ENCODE measurements at places on chromosomes 2 and 18. TPM values are rescaled to one million over a fixed set of nuclear protein-coding genes. Genes with fewer than 3 reads are reported as not detected.

The ELOA2 gene
- not detected for polyA plus RNA-seq

DNA sequence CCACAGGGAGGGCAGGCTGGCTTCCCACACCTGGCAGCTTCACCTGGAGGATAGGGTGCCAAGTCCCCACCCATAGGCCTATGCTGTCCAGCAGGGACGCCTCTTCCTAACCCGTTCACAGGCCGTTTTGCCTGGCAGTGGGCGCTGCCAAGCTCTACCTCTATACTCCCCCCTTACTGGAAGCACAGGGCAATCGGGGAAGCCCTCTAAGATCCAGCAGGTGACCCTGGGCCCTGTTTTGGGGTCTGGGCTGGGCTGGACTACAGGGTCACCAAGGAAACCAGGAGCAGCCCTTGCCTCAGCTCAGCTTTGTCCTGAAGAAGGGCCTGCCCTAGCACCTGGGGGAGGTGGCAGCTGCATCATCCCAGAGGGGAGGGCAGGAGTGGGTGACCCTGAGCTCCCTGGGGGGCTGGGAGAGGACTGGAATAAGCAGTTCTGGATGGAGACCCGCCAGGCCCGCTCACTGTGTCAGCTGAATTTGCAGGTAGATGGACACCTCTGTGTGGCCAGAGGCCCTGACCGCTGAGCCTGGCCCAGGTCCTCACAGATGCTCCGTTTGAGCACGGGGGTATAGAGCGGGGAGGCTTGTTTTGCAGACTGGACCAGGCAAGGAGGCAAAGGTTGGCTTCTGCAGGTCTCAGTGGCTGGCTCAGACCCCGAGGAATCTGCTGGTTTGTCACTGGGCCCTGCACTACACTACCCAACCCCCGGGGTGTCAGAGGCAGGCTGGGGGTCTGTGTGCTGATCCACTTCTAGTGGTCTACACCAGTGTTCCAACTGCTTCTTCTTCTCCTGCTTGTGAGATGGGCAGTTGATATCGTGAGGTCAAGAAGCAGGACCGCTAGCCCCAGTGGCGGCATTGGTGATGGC is 163.1 kb downstream of the ASB1 start:
- no peak for DNase-seq

- no peak for DNase-seq
These were observed 126.9 kb upstream of the DNAJC10 start for GRCh38 chr2:182589121-182589520.

DNA sequence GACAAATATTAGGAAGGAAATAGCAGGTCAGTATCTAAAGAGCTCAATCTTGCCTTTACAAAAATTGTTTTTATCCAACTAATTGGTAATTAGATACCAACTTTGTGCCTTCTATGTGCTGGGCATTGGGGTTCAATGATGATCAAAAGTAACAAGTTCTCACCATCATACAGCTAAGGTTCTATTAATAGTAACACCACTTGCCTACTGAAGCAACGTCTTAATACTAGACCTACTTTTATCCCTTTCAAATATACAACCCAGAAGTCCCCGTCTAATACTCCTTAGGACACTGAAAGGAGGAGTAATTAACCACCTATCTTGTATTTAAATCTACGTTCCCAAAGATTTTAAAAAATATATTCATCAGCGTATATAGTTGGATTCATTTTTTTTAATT is 59.3 kb downstream of the GRB14 start:
- DNase-seq = no peak

DNA sequence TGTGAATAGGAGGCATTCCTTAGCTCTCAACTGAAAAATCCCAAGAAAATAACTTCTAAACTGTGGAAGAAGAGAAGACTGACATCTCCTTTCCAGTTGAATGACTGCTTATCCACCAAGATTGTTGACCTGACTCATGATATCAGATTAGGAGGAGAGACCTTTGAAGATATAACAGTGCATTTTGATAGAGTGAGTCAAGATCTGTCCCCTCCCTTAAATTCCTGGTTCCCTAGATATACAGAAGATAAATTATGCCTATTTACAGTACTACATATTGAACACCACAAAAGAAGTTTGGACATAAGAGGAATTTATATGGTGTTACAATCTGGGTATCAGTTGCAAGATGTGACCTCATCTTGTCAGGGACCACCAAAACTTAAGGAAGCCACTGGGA is 285.3 kb upstream of the ZSWIM2 start:
- DNase-seq = no peak

GRCh38 chr18:9474108-9474982 is 968 bp upstream of the RALBP1 start:
- DNase-seq = no peak
